ENCODE measurements at places on chromosomes 12 and 14.

DNA sequence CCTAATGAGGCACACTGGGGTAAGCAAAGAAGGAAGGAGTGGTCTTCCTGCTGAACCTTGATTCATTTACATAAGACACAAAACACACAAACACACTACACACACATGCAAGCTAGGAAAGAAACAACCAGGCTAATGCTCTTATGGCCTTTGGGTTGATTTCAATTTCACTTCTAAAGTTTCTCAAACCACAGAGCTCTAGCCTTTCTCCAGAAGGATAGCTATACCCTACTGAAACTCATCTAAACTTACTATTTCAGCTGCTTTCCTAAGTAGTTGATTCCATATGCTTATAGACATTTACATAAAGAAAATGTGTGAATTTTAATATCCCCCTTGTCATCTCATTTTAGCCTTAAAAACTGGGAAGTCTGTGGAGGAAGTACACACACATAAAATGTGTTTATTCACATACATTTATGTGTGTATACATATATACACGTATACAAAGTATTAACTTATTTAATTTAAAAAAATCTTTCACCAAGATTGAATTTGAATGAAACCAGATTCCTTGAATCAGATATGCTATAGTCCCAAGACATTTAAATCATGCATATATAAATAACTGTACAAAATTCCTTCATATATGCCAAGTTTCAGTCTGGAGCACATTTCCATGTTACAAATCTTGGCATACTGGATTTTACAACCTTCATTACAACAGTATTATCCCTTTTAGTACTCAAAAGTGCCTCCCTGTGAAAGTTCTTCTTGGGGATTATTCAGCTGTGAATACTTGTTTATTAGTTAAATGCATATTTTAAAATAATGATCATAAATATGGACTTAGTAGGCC, 231.8 kb upstream of the NPAS3 start:
- DNase-seq: no peak

DNA sequence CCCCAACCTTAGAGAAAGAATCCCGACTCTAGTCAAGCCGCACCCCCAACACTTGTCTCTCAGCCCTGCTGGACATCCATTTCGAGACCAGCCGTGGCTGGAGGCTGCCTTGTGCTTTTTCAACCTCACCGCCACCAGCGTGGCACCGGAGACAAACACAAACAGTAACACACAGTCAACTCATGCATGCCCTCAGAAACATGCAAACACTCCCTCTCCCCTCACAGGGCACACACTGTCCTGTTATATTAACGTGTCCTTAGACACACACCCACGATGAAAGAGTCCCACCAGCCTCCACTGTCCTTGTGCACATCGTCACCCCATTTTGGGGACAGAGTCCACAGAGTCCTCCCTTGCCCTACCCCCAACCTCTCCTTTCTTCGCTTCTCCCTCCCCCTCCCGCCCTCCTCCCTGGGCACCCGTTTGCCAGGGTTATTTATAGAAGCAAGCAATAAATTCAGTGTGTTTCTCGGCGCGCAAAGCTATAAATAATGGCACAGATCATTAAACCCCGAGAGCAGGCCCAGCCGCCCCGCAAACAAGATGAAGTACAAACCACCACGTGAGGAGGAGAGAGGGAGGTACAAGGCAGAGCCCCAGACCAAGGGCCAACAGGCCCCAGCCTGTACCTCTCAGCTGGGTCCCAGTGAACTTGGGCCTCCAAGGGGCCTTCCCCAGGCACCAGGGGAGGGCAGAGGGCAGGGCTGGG, 27.9 kb downstream of the SMUG1 start:
- DNase-seq: no peak

- no peak for DNase-seq
Measured at GRCh38 chr14:87411370-87411769, 581.6 kb downstream of the GALC start.

DNA sequence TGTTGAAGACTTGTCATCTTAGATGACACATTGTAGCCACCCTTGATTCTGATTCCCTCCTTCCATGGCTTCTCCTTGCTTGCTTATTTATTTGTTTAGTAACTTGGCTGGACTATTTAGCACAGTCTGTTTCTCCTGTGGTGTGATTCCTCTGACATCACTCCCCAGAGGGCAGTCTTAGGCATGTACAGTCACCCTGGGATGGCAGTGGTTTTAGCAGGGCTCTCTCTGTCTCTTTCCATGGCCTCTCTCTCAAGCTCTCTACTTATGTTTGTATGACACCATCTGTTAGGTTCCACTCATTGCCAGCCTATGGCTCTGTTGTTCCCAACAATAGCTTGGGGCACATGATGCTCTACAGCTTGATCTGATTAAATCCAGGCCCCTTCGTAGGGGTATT, 158.3 kb downstream of the ADGRD1 start:
- DNase-seq: no peak

DNA sequence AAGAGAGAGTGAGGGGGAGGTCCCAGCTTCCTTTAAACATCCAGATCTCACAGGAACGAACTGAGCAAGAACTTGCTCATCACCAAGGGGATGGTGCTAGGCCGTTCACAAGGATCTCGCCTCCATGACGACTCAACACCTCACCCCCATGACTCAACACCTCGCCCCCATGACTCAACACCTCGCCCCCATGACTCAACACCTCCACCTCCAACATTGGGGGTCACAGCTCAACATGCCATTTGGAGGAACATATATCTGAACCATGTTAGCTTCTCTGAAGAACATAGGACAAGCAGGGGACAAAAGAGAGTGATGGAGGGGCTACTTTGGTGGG, 66.0 kb upstream of the LHX5 start:
- DNase-seq: no peak

- DNase-seq: no peak
Measured at GRCh38 chr12:132046561-132046960, 96.8 kb downstream of the EP400 start.

DNA sequence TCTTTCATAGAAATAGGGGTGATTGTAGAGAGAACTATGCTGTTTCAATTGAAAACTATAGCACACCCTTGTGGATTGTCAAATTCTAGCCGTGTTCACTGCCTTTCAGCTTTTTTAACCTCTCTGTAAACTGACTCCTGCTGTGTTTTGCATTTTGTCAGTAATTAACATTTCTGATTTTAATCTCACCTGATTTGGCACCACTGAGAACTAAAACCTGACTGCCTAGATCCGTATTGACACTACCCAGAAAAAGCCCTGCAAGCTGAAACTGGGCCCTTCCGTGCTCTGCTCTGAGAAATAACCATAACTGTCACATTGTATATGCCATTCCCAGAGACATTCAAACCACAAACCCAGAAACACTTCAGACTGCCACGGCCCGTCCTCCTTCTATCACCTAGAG, 26.6 kb upstream of the ETV6 start:
- no peak for DNase-seq

- no peak for DNase-seq
Measured at GRCh38 chr14:44463356-44464004, 43.6 kb downstream of the FSCB start.

- DNase-seq: no peak
Measured at GRCh38 chr12:129467726-129468125, 436.1 kb downstream of the TMEM132D start.

DNA sequence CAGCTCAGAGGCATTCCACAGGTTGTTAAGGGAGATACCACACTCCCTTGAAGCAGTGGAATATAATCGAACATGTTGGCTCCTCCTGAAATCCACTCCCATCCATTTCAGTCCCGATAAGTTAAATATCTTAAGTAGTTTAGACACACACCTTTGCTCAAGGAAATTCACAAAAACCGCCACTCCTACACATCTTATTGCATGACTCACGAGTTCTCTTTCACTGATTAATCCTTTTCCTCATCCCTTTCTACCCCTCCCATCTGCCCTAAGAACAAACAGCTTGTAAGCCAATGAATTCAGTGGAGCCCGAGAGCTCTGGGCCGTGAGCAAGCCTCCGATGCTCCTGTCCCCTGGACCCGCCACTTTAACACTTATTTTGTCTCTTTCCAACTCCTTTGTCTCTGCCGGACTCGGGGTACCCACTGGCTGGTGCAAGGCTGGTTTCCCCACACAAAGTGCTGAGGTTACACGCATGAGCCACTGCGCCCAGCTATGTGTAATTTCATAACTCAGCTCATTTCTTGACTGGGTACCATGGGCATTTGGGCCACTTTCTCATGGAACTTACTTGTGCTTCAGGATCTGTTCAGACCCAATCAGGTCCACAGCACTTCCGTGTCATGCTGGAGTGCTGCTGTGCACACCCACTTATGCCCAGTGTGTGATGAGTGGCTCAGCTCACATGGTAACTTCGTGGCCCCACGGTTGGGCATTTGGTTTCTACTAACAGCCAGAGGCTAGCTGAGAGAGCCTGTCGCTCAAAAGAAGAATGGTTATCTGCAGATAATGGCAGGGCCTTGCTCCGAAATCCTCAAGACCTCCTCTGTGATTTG, 171.8 kb upstream of the ALG10B start:
- no peak for DNase-seq

DNA sequence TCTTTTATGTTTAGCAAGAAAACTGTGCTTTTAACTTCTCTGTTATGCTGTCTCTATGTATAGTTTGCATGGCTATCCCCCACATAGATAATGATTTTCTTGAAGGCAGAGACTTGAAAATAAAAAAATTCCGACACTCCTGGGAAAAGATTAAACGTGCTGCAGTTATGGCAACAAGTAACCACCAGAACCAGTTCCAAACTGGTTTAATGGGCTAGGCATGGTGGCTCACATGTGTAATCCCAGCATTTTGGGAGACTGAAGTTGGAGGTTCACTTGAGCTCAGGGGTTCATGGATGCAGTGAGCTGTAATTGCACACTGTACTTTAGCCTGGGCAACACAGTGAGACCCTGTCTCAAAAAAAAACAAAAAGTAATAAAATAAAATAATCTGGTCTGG, 15.1 kb upstream of the CAPRIN2 start:
- DNase-seq: no peak

All from CD4-positive, alpha-beta T cell treated with Interleukin-17A for 4 hours (primary cell).